Nephron progenitor cell (in vitro differentiated cells): ENCODE measurements at places on chromosomes 7 and 10.
A peak's percentile ranks its signal among the peaks of the same experiment; 100 is the strongest.

DNA sequence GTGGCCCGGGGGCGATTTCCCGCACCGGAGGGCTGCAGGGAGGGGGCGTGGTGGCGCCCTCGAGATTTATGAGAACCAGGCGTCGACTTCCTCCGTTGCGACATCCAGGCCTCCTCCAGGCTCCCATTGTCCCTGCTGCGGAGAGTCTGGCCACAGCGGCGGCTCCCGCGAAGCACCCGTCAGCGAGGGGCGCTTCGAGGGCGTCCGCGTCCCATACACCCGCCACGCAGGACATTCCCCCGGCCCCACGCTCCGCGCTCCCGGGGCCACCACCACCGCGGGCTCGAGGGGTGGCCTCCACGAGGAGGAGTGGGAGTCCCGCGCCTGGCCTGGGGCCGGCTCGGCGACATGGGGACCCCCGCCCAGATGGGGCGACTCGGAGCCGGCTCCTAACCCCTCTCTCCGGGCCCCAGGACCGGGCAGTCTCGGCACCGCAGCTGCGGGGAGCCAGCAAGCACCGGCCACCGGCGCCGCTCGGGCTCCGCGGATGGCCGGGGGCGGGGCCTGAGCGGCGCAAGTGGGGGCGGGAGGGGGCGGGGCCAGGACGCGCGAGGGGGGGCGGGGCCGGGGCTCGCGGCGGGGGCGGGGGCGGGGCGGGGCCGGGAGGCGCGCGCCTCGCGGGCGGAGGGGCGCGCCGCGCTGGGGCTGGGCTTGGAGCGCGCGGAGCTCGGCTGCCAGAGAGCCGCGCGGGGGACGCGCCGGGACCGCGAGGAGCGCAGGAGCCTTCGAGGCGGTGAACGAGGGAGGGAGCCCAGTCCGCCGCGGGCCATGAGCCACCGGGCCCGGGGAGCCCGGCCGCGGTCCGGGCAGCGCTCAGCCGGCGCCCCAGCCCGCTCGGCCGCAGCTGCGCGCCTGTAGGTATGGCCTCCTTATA is at the start of gene SH2B2:
TSS of gene SH2B2 (plus strand) at position 632 of the 874 bp plus-strand sequence. CDS start 13,683 bp downstream, outside the sequence.
- DNase-seq = peak; percentile 77

GRCh38 chr10:58326967-58327381 is 7.8 kb upstream of the UBE2D1 start:
- no peak for DNase-seq

GRCh38 chr10:1754506-1755153 is 17.3 kb upstream of the ADARB2 start:
- peak; percentile 22 for DNase-seq

DNA sequence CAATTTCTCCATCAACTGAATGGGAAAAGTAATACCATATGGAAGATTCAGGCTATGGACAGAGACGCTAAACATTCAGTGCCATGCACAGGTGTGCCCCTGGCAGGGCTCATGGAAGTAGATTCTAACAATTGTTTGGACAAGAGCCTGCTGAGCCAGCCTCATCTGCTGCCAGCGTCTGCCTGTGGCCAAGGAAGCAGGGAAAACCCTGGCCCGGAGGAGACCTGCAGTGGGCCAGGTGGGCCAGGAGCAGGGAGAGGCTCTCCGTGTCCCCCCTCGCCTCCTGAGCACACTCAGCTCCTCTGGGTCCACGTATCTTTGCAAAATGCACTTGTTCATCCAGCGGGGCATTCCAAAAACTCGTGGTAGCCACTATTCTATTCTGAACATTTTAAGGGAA is 130.1 kb downstream of the TCERG1L start:
- DNase-seq = no peak

DNA sequence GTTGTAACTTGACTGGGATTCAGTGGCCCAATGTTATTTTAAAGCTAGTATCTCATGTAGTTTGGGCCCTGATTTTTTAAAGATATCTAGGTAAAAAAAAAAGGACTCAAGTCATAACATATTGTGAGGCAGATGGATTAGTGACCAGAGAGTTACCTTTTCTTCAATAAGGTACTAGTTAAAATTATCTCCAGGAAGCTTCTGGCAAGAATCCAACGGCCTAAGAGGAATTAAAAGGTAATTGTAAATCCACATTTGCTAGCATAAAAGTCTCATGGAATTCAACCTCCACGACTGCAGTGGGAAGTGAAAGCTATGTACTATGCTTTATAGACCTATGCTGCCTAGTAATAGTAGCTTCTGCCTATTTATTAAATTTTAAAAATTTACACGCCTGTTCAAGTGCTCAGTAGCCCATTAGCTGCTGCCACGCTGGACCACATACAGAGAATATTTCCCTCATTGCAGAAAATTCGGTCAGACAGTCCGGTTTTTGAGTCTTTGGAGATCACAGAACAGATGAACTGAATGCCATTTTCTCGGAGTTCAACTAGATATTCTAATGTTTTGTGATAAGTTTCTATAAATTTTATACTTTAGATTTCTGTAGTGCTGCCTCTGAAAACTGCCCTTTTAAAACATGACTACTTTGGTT is 118.4 kb downstream of the NSUN6 start:
- DNase-seq = no peak

DNA sequence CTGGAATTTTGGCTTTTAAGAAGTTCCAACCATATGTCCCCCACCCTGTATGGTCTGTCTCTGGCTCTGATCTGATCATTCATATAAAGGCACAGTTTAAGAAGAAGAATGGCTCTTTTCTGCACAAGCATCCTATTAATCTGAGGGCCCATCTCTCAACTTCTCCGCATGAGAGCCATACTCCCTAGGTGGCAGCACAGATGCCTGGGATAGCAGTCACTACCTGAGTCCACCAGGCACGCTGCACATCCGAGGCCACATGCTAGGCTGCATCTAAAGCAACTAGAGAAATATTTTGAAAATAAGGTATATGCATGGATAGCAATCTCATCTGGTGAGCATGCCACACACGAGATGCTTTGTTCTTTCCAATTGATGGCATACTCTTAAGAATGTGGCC is 565.5 kb downstream of the PARD3 start:
- no peak for DNase-seq

DNA sequence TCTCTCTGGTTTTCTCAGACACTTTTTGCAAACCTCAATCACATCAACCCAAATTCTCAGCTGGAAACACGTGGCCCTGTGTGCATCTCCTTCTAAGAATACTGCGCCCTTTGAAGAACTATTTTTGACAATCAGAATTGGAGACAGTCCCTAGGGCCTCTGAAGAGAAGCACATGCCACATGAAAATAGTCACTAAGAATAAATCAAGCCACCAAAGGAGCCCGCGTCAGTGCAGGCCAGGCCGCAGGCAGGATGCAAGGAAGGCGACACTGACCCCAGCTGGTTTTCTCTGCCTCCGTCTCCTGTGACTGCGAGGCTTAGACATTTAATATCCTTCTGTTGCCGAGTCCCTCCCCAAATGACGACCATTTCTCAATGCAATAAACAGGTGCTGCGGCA is 88.0 kb upstream of the ADAM12 start:
- DNase-seq = peak; percentile 49

GRCh38 chr10:29857843-29858701 is 201.3 kb downstream of the JCAD start:
- DNase-seq = peak; percentile 43

DNA sequence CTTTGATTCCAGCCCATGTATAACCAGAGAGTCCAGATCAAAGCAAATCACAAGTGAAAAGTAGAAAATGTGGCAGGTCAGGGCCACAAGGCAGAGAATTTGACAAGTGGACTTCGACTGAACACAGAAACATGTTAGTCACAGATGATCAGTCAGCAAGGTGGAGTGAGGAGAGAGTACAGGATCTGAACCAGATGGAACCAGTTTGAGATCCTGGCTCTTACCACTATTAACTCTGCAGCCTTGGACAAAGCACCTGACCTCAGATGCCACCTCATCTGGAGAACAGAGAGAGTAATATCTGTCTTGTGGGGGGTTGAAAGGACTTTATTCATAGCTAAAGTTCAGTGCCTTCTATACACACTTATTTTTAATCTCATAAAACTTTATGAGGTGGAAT is 4.4 kb downstream of the MRLN start:
- no peak for DNase-seq

- no peak for DNase-seq
Measured at GRCh38 chr7:150980663-150981062, 2.5 kb upstream of the KCNH2 start.

- no peak for DNase-seq
Measured at GRCh38 chr7:129843365-129843898, 109.3 kb downstream of the UBE2H start.

GRCh38 chr10:72122221-72122620 is 33.9 kb upstream of the SPOCK2 start:
- DNase-seq = no peak
